NCI-H510A treated with DMSO at 0.1 percent for 48 hours (cell line): ENCODE measurements at places on chromosomes 1 and 21.

DNA sequence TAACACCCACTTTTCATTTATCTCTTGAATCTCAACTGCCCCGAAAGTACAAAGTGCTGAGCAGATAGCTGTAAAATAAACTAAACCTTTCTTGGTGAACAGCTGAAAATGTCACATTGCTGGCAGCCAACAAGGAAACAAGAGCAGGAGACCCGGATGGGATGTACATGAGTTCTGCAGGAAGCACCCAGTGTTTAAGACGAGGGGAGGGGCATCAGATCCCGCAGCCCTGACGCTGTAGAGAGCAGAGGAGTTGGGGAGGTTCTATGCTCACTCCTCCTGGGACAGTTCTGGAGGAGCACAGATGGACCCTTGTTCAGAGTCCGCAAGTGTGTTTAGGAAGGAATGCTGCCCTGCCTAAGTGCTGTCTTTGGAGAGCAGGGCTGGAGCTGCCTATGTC, 32.0 kb upstream of the EPHA8 start:
- DNase-seq = no peak

DNA sequence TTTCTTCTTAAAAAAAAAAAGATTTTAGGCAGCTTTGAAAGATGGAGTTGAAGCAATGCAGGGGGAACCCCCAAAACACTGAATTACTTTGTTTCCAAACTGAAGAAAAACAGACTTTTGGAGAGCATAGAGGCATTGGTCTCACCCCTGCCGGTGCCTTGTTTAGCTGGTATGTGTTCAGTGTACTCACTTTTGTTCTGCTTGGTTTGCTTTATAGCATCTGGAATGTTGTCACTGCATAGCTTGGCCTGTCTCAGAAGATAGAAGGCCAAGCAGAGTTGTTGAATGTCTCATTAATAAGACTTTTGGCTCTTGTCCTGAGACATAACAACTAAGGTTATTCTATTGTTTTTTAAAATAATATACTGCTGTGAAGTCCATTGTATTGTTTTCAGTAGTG, 6.9 kb downstream of the THRAP3 start:
- no peak for DNase-seq

GRCh38 chr1:244106837-244107493, 55.9 kb downstream of the ZBTB18 start:
- no peak for DNase-seq

DNA sequence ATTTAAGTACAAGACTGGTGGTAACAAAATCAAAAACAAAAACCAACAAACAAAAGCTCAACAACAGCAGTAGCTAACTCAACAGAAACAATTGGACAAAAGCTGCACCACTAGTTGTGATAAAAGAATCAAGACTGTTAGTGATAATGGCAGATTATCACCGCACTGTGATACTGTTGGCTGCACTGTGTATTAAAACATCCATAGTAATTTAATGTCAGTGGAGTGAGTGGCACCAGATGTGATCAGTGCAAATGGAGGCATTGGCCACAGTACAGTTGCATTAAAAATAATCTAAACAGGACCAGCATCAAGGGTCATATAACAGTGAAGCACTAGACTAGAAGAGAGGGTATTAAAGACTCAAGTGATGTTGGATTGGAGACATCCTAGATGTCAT, 1341.3 kb downstream of the MRPL39 start:
- no peak for DNase-seq

DNA sequence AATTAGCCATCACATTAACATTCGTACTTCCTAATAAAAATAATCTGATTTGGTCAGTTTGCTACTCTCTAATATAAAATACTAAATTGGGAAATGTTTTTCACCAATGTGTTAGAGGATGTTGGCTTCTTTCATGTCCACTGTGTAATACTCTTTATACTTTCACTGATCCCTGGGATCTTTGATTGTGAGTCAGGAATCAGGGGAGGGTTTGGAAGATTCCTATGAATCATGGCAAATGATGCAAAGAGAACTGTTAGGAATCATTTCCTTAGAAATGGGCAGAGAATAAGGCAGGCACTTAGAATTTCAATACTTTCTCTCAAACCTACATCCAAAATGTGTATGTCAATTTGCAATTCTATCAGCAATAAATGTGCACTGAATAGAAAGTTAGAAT, 31.0 kb downstream of the KRTAP24-1 start:
- no peak for DNase-seq

DNA sequence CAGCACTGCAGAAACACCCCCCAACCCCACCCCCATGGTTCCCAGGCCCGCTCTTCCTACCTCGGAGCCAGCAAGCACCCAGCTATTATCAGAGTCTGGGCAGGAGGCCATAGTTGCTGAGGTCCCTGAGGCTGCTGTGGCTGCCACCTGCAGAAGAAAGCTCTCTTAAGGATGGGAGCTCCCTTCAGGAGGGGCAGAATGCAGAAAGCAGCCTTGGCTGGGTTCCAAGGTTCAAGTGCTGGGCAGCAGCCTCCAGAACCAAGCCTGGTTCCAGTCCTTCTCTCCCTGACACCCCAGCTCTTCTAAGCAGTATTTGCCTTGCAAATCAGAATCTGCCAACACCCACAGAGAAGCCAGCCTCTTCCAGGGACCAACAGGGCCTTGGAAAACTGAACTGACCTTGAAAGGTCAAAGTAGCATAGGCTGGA, 2.3 kb downstream of the PBXIP1 start:
- no peak for DNase-seq

DNA sequence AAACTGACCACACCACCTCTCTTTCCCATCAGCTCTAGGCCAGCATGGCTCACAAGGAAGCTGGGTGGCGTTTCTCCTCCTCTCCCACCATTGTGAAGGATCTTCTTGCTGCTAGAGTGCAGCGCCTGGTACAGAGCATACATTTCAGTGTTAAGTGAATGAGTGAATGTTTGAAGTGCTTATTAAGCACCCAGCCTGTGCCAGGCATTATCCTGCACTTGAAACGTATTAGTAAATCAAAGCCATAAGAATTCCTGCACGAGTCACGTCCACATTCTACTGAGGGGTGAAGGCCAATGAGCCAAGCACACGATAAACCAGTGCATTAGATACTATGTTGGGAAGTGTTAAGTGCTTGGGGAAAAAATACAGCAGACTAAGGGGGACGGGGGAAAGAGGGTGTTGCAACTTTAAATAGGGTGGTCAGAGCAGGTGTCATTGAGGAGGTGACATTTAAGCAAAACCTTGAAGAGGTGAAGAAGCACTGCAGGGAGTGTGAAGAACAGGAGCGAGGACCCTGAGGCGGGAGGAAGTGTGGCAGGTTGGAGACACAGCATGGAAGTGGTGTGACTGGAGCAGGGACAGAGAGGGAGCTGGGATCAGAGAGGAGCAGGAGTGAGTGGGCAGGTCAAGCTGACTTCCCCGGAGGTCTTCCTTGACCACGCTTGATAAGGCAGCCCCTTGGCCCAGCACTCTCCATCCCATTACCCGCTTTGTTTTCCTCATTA, 48.5 kb upstream of the LRRN2 start:
- peak; percentile 8 for DNase-seq

DNA sequence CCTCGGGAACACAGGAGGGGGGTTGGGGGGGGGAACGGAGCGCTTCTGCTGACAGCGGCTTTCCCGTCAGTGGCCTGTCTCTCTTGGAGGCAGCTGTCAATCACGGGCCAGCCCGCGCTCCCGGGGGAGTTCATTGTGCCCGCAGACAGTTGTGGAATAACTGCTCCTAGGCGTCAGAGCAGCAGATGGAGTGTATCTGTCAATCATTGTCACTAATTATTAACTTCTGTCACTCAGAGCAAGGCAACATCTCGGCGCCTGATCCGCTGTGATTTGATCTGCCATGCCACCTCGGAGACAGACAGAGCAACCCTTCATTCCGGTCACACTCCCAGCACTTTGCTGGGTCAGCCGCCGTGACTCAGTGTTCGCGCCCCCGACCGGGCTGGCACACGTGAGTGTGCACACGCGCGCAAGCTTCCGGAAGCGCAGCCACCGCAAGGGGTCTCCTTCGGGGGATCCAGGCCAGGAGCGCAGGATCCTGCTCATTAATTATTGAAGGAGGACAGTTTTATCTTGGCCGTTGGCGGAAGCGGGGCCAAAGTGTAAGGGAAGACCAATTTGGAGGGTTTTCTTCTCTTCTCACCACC, 75.8 kb downstream of the RRAGC start:
- DNase-seq = no peak

DNA sequence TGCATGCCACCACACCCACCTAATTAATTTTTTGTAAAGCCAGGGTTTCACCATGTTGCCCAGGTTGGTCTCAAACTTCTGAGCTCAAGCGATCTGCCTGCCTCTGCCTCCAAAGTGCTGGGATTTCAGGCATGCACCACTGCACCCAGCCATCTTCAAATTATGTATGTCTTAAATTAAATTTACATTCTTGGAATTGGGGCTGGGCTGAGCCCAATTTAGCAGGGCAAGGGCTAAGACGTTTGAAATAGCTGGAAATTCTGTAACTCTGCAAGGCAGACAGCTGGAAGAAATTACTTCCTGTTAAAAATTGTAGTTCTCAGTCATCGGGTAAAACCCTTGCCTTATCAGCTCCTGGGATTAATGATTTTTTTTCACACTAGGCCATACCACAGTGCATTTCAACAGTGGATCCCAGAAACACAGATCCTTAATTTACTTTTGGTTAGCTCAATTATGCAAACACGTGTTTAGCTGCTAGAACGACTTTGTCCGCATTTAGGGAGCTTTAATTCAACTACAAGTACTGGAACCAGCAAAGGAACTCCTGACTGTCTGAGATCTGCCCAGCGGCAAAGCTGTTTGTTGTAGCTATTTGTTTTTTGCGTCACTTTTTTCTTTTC, 83.3 kb downstream of the OLFML3 start:
- no peak for DNase-seq

- DNase-seq = no peak
Observed at GRCh38 chr1:42006836-42007235, 88.1 kb upstream of the HIVEP3 start.

- DNase-seq = no peak
Observed at GRCh38 chr1:23108918-23109533, 59.6 kb downstream of the LUZP1 start.

DNA sequence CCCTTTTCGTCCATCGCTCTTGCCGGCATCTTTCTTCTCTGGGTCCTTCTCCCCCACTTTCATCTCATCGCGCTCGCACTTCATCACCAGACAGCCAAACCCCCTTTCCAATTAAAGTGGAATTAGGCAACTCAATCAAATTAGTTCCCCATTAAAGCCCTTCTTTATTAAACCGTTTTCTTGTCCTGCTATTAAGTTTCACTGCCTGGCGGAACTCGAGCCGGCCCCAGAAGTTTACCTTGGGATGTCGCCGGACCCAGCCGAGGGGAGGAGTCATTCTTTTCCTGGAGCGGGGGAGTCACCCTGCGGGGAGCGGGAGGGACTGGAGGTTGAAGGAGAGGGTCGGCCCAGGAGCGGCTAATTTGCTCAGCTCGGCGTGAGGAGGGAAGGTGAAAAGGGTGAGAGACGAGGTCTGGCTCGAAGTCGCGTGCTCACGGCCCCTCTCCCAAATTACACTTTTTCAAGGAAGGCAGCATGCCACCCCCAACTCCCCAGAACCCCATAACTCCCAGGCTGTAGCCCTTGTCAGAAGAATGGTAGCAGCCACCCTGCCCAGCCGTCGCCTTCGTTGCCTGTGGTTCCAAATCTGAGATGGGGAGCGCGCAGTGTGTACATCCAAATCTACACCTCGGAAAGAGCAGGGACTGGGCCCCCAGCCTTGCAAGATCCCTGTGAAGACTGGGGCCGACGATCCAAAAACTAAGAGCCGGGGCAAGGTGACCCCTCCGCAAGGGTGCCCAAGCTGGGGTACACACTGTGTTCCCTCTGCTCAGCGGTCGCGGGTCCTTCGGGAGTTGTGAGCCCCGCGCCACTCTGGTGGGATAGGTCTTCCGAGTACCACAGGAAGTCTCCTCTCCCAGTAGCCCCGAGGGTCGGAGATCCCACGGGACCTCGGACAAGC, 6.4 kb downstream of the DMRTA2 start:
- DNase-seq = no peak

- DNase-seq = no peak
Observed at GRCh38 chr1:238177960-238178645, 287.4 kb upstream of the ZP4 start.

DNA sequence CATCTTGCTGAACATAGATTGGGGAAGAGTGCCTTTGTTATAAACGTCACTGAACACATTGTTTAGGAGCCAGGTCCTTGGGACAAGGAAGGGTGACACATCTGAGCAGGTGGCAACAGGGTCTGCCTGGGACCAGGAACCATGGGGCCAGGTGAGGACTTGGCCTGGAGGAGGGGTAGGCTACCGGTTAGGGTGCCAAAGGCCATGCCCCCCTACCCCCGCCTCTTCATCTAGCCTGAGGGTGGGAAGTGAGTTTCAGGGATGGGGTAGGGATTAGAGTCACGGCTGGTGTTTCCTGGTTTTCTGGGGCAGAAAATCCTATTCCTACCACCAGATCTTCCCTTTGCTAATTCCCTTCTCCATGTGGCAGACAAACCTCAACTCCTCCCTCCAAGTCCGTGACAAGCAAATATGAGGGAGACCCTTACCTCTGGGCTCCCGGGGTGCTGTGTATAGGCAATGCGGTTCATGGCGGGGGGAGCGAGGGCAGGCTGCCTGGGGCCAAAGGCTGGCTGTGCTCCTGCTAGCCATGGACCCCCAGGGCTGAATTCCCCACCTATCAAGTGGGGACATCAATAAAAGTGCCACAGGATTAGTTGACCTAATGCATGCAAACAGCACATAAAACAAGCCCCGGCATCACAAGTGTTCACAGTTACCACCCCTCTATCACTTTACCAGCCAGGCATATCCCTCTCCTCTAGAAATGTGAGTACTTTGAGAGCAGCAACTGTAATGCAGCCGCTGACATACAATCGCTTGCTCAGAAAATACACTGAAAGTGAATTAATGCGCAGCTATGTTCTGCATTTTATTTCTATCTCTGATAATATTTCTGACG, 14.5 kb downstream of the CD247 start:
- DNase-seq = no peak

- DNase-seq = no peak
Observed at GRCh38 chr1:159090286-159091179, 14.0 kb upstream of the AIM2 start.

- DNase-seq = no peak
Observed at GRCh38 chr1:2258996-2259395, 30.9 kb downstream of the SKI start.

DNA sequence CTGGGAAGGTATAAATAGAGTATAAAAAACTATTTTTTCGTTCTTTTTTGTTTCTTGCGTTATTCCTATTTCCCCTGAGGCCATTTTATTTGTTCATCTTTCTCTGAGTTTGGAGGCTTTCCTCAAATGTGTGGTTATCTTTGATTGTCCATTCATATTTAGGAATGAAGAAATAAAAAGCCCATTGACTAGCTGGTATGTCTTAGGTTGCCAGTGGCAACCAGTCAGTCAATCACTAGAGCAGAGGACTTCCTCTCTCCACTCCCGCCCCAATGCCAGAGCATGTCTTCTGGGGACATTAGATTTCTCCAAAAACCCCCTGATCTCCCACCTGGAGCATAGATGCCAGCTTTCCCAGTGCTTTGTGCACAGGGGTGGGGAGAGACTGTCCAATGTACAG, 20.7 kb upstream of the FOXE3 start:
- DNase-seq = no peak

GRCh38 chr1:236155399-236155767, 13.0 kb downstream of the GPR137B start:
- no peak for DNase-seq
